ENCODE measurements at places on chromosomes 12 and 14. TPM values are rescaled to one million over a fixed set of nuclear protein-coding genes. Genes with fewer than 3 reads are reported as not detected.
A peak's percentile ranks its signal among the peaks of the same experiment; 100 is the strongest.

GRCh38 chr14:74459976-74460375 is 33.1 kb downstream of the NPC2 start:
- no peak overlapping the region for H3K27ac ChIP-seq
- H3K4me1 ChIP-seq: no peaks in the 10 kb centered on the region
- no peak for DNase-seq
- H3K27me3 ChIP-seq: peaks cover 50% of the 10 kb centered on the region

DNA sequence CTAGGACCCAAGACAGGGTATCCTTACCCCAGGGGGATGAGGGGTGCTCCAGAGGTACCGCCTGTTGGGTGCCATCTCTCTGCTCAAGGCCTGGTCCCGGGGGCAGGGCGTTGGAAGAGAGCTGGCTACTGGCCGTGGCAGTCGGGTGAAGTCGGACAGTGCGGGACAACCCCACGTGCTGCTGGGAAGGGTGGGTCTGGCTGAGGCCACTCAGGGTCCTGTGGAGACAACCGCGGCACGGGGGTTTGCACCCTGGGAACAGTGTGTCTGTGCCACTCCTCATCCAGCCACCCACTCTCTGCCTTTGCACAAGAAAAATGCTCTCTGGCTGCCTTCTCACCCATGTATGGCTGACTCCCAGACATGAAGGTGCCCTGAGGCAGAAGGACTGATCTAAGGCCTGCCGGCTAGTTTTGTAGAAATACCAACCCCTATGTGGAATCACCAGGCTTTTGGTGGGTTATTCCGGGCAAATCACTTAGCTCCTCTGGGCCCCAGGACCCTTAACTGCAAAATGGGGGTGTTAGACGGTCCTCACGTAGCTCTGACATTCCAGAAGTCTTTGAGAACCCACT is 56.5 kb downstream of the LTBP2 start:
- no peak overlapping the region for H3K27ac ChIP-seq
- H3K4me1 ChIP-seq: peaks cover 34% of the 10 kb centered on the region
- H3K4me3 ChIP-seq: no peak overlapping the region
- H3K27me3 ChIP-seq: no peaks in the 10 kb centered on the region

The TTLL5 gene
- polyA plus RNA-seq: 9.3 TPM

GRCh38 chr14:55353686-55354467 is 57.8 kb downstream of the ATG14 start:
- H3K27me3 ChIP-seq: no peaks in the 10 kb centered on the region
- H3K4me3 ChIP-seq: no peak overlapping the region
- H3K27ac ChIP-seq: no peak overlapping the region
- peaks cover 2% of the 10 kb centered on the region for H3K4me1 ChIP-seq
- H3K36me3 ChIP-seq: peaks cover 27% of the 10 kb centered on the region

DNA sequence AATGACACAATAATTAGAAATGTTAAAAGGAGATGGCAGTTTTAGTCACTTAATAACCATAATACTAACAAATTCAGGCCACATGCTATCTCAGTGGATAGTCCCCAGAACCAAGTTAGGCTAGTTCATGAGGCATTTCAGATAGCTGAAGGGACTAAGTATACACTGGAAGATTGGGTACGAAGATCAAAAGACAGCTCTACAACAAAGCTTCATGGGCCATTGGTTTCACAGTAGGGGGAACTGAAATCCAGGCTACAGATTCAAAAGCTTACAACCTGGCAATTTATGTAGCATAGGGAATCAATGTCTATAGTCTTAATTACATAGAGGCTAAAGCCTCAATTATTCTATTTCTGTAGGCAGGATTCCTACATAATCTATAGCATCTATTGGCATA is 343.0 kb downstream of the RGS6 start:
- H3K36me3 ChIP-seq: no peaks in the 10 kb centered on the region
- no peak overlapping the region for H3K27ac ChIP-seq
- H3K27me3 ChIP-seq: no peaks in the 10 kb centered on the region
- no peak overlapping the region for H3K4me3 ChIP-seq
- H3K4me1 ChIP-seq: no peaks in the 10 kb centered on the region

DNA sequence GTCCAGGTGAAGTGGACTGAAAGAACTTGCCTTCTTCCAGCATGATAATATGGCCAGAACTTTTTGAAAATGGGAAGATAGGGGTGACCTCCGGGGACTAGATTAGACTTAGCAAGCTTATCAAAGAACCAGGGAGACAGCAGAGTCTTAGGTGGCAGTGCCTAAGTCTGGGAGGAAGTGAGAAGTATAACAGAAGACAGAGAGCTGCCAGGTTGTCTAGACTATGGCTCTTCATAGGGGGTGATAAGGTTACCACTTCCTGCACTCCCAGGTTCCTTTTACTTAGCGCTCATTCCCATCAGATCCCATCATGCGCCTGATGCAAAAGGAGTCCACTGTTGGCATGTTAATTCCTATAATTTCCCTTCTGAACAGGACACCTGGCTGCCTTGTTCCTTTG is 69.9 kb downstream of the PLXNC1 start:
- H3K36me3 ChIP-seq: no peaks in the 10 kb centered on the region
- no peak overlapping the region for H3K4me3 ChIP-seq
- peaks cover 25% of the 10 kb centered on the region for H3K27me3 ChIP-seq
- no peaks in the 10 kb centered on the region for H3K4me1 ChIP-seq
- H3K27ac ChIP-seq: no peak overlapping the region
- DNase-seq: no peak

- no peaks in the 10 kb centered on the region for H3K27me3 ChIP-seq
- H3K4me3 ChIP-seq: no peak overlapping the region
Observed at GRCh38 chr12:22598141-22598762, 26.7 kb upstream of the ETNK1 start.

DNA sequence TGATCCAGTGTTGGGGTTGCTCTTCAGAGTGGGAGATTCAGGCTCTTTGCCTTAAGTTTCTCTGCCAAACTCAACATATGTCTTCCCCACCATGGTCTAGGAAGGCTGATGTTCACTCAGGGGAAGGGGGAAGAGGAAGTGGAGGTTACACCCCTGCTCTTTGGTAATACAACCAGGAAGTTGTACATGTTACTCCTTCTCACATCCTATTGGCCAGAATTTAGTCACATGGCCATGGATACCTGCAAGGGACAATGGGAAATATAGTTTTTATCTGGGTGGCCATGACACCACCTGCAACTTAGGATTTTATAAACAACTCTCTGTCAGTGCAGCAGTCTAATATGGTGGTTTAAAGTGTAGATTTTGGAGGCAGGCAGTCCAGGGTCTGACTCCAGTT is 150.9 kb downstream of the TBX5 start:
- no peaks in the 10 kb centered on the region for H3K27me3 ChIP-seq
- H3K36me3 ChIP-seq: no peaks in the 10 kb centered on the region
- no peak overlapping the region for H3K27ac ChIP-seq
- no peak for DNase-seq

DNA sequence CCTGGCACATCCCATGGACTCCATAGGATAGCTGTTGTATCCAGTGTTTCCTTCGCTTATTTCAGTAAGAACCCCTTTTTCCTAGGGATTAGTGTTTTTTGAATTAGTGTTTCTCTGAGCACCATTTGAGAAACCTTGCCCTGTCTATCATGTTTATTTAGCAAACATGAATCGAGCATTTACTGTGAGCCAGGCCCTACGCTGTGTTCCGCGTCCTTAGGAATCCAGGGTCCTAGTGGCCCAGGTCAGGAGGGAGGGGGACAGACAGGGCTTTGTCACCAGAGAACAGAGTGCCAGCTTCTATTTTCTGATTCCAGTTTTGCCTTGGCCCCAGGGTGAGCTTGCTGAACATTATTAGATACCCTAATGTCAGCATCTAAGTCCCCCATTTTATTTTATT is 2.5 kb downstream of the TEAD4 start:
- H3K27ac ChIP-seq: no peak overlapping the region
- H3K27me3 ChIP-seq: no peaks in the 10 kb centered on the region
- no peak overlapping the region for H3K4me3 ChIP-seq
- no peaks in the 10 kb centered on the region for H3K36me3 ChIP-seq
- DNase-seq: no peak
- peaks cover 18% of the 10 kb centered on the region for H3K4me1 ChIP-seq

GRCh38 chr14:104215706-104216334 is 77.4 kb downstream of the KIF26A start:
- H3K27me3 ChIP-seq: no peaks in the 10 kb centered on the region
- H3K27ac ChIP-seq: no peak overlapping the region
- H3K36me3 ChIP-seq: no peaks in the 10 kb centered on the region
- DNase-seq: no peak

The PLA2G1B gene
- not detected for polyA plus RNA-seq

DNA sequence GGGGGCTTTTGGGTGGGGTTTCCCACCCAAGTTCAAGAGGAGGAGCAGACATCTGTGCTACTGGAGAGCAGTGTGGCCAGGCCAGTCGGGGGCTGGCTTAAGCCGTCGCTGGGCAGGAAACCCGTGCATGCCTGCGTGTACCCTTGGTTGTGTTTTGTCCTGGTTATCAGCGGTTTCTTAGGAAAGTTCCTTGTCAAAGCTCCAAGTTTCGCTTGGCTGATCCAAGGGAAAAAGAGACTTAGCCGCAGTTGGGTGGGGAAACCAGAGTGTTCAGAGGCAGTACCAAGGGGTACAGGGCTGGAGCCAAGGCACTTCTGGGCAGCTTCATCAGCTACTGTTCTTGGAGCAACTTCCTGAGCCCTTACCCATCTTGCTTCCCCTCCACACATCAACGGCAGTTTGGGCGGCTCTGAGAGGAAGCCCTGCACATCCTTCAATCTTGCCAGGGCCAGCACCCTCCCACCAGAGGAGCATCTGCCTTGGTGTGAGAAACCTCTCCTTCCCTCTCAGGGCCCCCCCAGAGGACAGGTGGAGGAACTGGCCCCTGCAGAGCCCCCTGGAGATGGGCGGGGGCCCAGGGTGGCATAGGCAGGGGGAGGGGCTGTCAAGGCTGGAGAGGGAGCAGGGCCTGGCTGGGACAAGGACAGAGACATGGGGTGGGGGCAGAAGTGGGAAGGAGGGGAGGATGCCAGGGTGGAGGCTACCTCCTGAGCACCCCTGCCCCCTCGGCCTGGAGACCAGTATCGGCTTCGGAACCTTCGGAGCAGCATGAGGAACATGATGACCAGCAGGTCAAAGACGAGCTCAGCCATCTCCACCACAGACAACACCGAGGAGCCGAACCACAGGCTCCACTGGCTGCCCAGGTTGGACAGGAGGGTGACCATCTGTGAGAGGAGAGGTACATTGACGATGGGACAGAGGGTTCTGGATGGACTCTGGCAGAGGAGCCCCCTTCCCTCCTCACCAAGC is 5.8 kb upstream of the TNFRSF1A start:
- H3K27me3 ChIP-seq: no peaks in the 10 kb centered on the region
- H3K4me1 ChIP-seq: peaks cover 19% of the 10 kb centered on the region
- H3K4me3 ChIP-seq: no peak overlapping the region
- H3K27ac ChIP-seq: peak overlapping the region; percentile 3

DNA sequence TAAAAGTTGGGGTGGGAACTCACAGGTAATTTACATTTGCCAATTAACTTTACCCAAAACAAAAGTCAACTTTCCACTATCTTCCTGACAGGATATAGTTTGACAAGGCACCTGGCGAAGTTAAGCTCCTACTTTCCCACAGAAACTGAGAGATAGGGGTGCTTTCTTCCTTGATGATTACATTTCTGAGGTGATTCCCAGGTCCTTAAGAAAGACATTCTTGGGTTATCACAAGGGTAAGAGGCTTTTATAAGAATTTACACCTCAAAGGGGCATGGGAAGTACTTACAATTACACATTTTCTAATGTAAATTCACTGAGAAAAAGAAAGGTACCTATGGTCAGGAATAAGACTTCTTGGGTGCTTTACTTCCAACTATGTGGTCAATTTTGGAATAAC is 660.9 kb upstream of the MGAT4C start:
- no peaks in the 10 kb centered on the region for H3K4me1 ChIP-seq
- no peak overlapping the region for H3K27ac ChIP-seq
- H3K27me3 ChIP-seq: no peaks in the 10 kb centered on the region
- H3K36me3 ChIP-seq: no peaks in the 10 kb centered on the region

- H3K27ac ChIP-seq: no peak overlapping the region
- DNase-seq: peak; percentile 44
- H3K4me1 ChIP-seq: no peaks in the 10 kb centered on the region
- peaks cover 1% of the 10 kb centered on the region for H3K36me3 ChIP-seq
Observed at GRCh38 chr14:61705017-61705416, 9.7 kb downstream of the HIF1A start.

GRCh38 chr12:27177706-27178105 is 66.4 kb upstream of the STK38L start:
- H3K27me3 ChIP-seq: no peaks in the 10 kb centered on the region
- no peak overlapping the region for H3K27ac ChIP-seq
- peaks cover 9% of the 10 kb centered on the region for H3K4me1 ChIP-seq
- H3K4me3 ChIP-seq: no peak overlapping the region
- DNase-seq: peak; percentile 80
- H3K36me3 ChIP-seq: no peaks in the 10 kb centered on the region

GRCh38 chr14:50892255-50892654 is 20.4 kb downstream of the ABHD12B start:
- no peak overlapping the region for H3K27ac ChIP-seq
- H3K4me1 ChIP-seq: no peaks in the 10 kb centered on the region
- H3K27me3 ChIP-seq: no peaks in the 10 kb centered on the region

- no peaks in the 10 kb centered on the region for H3K36me3 ChIP-seq
- no peak overlapping the region for H3K4me3 ChIP-seq
- no peaks in the 10 kb centered on the region for H3K27me3 ChIP-seq
- no peak overlapping the region for H3K27ac ChIP-seq
- no peaks in the 10 kb centered on the region for H3K4me1 ChIP-seq
Observed at GRCh38 chr12:40784102-40784501, 91.9 kb downstream of the CNTN1 start.

The NOC4L gene
- polyA plus RNA-seq: 13.4 TPM

DNA sequence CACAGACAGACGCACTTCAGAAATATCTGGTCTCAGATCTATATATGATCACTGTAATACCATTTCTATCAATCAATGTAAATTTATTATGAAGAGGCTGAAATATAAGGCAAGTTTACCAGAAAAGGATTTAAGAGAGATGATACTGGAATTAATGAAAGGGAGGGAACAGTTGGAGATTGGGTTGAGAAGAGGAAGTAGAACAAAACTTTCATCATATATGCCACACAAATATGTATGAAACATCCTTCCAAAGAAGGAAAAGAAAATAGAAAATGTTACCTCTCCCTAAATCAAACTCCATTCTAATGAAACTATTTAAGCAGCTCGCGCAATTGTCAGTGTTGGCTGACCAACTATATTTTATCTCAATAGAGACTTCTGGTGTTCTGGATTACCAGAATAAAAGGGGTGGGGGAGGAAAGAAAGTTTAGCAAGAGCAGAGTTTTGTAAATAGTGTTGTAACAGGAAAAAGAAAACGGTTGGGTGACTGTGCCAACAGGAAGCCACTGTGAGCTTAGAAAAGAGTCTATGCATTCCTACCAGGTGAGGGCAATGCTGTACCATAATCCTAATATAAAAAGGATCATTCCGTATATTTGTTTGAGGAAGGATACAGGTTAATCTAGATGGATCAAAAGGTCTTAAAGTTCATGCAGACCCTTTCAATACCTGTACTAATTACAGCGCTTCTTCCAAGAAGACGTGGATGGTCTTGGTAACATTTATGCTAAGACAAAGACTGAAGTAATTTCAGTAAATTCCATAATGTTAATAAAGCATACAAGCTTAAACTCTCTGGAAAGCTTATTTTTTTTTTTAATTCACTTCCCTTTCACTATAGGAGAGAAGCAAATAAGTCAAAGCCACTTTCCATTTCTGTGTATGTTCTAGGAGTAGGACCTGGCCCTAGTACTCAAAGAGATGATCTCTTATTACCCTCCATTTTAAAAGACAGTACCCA is 14.5 kb upstream of the LLPH start:
- H3K4me3 ChIP-seq: no peak overlapping the region
- peaks cover 12% of the 10 kb centered on the region for H3K36me3 ChIP-seq
- H3K4me1 ChIP-seq: no peaks in the 10 kb centered on the region
- peak; percentile 75 for DNase-seq

- H3K27ac ChIP-seq: no peak overlapping the region
- H3K27me3 ChIP-seq: no peaks in the 10 kb centered on the region
- peaks cover 30% of the 10 kb centered on the region for H3K36me3 ChIP-seq
- H3K4me1 ChIP-seq: no peaks in the 10 kb centered on the region
- H3K4me3 ChIP-seq: no peak overlapping the region
Observed at GRCh38 chr14:21205678-21206581, 50.1 kb upstream of the OR5AU1 start.

All from IMR-90 (cell line).